ENCODE measurements at places on chromosomes 1 and 21. TPM values are rescaled to one million over a fixed set of nuclear protein-coding genes. Genes with fewer than 3 reads are reported as not detected.

EFNA3 gene
- 3.1 TPM for total RNA-seq

FCRL5 gene
- not detected for total RNA-seq

POU3F1 gene
- not detected for total RNA-seq

SETD4 gene
- 15.2 TPM for total RNA-seq

TFF2 gene
- total RNA-seq, result not detected

Data from smooth muscle cell of the pulmonary artery (primary cell).